ENCODE measurements at places on chromosomes 11 and 22.

DNA sequence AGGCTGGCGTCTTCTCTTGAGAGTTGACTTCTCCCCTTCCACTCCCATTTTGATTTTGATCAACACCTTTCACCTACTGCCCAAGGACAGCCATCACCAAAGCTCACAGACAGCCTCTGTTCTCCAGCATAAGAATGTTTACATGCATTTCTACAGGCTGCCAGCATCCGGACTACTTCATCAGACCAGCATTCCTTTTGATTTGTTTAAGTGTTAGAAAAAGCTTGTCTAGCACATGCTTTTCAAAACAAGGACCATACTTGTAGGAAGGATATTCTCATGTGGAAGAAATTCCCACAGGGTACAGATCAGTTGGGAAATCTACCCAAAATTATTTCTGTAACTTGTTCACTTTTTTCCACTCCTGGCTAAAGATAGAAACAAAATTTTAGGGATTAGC, 6.2 kb upstream of the KCNA4 start:
- peak; percentile 27 for DNase-seq

DNA sequence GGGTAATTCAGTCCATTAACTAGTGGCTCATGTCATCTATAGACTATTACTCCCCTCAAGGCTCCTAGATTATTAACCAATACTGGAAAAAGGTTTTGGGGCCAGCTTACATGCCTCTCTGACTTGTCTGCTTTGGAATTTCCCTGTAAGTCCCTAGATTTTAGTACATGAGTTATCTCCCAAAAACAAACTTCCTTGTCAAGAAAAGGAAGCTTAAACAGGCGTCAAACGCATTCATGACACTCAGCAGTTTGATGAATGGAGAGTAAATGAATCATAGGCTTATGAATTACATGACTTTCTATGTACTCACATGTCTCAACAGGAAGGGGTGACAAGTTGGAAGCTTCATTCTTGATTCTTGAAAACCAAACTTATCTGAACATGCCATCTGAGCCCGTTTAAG, 70.8 kb downstream of the BLID start:
- DNase-seq = peak; percentile 85

DNA sequence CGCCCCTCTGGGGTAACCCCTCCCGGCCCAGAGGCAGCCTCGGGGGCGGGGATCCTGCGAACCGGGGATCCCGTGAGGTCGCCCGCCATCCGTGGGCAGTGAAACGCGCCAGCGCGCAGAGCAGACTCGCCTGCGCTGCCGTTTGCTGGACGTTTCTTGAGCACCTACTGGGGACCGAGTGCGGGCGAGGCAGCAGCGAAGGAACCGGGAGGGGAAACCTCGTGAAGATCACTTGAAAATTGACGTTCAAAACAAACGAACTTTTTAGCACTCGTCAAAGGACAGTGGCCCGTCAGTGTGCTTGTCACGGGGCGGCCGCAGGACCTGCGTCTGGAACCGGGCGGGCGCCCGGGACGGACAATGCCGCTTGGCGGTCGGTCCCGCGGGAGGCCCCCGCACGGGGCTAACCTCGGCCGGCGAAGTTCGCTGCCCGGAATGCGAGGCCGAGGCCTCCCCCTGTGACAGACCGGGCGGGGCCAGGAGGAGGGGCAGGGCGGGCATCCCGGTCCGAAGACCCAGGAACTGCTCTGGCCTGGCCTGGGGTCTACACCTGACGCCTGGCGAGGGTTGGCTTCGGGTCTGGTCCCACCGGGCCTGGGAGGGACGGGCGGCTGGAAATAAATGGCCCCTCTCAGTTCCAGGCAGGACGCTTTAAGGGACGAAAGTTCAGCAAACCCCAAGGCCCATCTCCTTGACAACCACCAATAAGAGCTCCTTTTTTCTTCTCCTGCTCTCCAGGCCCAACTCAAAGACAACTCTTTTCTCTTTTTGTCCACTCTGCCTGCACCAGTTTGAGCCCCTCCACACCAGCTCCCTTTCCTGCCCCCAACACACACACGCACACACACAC, 723 bp upstream of the SCUBE1 start:
- DNase-seq = no peak

DNA sequence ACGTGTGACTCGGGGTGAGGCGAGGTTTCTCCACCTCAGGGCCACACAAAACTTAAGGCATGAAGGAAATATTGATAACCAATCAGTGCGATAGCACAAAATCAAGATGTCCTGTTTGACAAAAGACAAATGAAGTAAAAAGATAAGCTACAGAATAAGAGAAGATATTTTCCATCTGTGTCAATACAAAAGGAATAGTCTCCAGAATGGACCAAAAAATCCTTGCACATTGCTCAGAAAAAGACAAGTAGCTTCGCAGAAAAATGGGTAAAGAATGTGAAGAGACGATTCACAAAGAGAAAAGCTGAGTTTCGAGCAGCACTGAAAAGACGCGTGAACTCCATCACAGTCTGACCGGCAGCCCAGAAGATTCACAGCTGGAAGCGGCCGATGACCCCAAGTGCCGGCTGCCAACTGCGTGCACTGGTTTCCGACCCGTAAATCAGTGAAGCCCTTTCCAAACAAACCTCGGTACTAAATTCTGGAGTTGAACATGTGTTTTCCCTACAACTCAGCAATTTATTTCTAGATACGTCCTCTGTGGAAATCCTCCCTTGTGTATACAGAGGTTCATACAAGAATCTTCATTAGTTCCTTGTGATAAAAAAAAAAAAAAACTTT, 308.4 kb downstream of the BRD1 start:
- no peak for DNase-seq

GRCh38 chr11:116742104-116742503, 30.7 kb downstream of the BUD13 start:
- DNase-seq = peak; percentile 33

DNA sequence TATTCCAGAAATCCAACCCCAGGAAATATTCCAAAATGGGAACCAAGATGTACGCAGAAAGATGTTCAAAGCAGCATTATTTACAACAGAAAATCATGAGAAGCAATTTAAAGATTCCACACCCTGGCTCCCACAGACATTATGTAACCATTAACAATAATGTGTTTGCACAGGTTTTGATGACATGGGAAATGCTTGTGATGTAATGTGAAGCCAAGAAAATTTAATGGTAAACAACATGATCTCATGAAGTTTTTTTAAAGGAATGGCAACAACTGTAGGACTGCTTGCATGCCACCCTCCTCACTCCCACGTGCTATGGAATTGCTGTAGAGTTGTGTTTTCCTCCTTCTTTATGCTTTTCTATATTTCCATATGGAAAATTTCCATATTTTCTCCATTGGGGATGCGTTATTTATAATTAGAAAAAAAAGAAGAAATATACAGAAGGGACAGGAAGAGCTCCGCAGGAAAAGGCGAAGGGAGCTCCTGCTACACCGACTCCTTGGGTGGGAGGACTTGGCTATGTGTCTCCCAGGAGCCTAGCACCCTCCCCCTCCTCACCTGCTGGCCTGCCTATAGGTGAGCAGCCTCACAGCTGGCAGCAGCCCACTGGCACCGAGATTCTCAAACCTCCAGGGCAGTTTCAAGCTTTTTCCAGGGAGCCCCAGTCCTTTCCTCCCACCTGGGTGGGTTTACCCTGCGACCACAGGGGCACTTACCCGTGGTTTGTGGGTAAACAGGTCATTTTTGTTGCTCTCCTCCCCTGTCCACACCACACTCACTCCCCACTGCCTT, 20.9 kb downstream of the LRFN4 start:
- peak; percentile 36 for DNase-seq

Data from cardiac fibroblast (primary cell).